A673 (cell line): ENCODE measurements at places on chromosomes 2 and 18.

GRCh38 chr18:34223893-34224422 lies 755 bp downstream of the NOL4 start:
- DNase-seq = no peak

GRCh38 chr2:12700989-12701388 lies 15.7 kb upstream of the TRIB2 start:
- DNase-seq = no peak

- DNase-seq = no peak
Observed at GRCh38 chr2:157746234-157746950, 117.7 kb upstream of the ACVR1C start.

DNA sequence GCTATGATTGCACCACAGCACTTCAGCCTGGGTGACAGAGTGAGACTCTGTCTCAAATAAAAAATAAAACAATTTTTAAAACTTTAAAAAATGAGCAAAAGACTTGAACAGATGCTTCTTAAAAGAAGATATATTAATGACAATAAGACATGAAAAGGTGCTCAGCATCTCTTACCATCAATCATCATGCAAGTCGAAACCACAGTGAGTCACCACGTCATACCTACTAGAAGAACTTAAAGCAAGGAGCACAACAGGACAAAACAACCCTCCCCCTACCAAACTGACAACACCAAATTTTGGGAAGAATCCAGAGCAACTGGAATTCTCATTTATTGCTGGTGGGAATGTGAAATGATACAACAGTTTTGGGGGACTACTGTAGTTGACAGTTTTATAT lies 251.6 kb downstream of the BCL2 start:
- DNase-seq = no peak
